ENCODE measurements at places on chromosomes 11 and 22. TPM values are rescaled to one million over a fixed set of nuclear protein-coding genes. Genes with fewer than 3 reads are reported as not detected.

DNA sequence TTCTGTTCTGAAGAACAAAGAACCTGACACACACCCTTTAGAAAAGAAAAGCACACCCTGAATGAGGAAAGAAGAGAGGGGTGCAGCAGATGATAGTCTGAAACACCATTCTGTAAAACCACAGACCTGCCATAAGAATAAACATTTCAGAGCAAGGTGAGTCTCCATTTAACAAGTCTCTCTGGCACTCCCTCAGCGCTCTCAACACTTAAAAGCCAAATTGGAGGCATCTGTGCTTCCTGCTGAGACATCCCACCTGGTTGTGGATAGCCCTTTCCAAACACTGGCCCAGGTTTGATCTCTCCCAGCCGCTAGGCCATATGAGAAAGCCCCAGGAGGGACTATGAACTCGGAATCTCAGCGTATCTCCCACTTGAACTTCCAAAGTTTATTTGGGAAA is 36.3 kb downstream of the ETS1 start:
- DNase-seq: no peak

GRCh38 chr11:35892166-35892565 is 51.7 kb upstream of the LDLRAD3 start:
- DNase-seq: no peak

GRCh38 chr11:126304457-126305075 is 706 bp downstream of the DCPS start:
- DNase-seq: no peak

GRCh38 chr11:57072640-57073039 is 83.9 kb downstream of the OR5AK2 start:
- no peak for DNase-seq

Gene ATG2A
- polyA plus RNA-seq: 19.8 TPM

DNA sequence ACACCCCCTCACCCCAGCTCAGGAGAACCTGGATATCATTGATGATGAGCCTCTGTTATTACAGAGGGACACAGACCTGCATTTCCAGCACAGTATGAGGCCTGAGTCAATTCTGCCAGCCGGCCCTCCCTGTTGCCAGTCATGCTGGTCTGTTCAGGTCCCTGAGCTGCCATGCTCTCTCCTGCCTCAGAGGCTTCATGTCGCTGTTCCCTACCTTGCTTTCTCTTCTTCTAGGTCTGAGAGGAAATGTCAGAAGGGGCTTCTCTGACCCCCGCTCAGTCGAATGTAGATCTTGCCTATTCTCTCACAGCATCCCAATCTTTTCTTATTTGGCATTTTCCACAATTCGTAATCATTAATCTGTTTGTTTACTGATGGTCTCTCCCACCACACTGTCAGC is 21.8 kb upstream of the ABCC8 start:
- peak; percentile 52 for DNase-seq

Gene LRFN4
- 66.9 TPM for polyA plus RNA-seq

- DNase-seq: peak; percentile 62
These were observed 14.0 kb downstream of the RPS6KA4 start for GRCh38 chr11:64372802-64373597.

DNA sequence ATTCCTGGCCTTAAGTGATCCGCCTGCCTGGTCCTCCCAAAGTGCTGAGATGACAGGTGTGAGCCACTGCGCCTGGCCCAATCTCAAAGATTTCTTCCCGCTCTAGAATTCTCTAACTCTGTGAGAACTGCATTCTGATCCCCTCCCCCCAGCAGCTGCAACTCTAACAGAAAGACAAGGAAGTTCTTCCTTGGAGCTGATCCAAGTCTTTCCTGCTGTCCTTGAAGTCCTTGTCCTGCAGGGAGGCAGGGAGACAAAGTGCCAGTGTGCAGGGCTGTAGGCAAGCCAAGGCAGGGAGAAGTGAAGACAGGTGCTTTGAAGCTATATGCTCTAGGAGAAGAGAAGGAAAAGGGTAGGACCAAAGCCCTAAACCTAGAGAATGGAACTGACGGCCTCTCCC is 9.5 kb upstream of the GGA1 start:
- DNase-seq: no peak

DNA sequence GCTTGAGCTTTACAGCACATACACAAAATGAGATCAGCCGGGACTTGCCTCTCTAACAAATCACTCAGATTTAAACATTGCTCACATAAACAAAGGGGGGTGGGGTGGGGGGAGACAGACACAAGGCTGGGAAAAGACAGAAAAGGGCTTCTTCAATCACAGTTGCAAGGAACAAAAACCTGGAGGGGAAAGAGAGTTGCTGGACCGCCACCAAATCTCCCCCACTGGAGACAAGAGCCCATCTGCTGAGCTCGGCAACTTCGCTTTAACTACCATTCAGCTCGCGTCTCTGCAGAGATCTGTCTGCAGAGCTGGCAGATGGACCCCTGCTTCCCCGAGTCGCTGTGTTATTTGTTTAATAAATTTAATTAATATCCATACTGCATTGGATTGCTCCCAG is 165.0 kb downstream of the RCN1 start:
- DNase-seq: no peak

Gene SLC17A6
- 0.06 TPM for polyA plus RNA-seq

Gene OVCH2
- 0.03 TPM for polyA plus RNA-seq

GRCh38 chr22:50529416-50529896 is 356 bp downstream of the TYMP start:
- DNase-seq: peak; percentile 72

DNA sequence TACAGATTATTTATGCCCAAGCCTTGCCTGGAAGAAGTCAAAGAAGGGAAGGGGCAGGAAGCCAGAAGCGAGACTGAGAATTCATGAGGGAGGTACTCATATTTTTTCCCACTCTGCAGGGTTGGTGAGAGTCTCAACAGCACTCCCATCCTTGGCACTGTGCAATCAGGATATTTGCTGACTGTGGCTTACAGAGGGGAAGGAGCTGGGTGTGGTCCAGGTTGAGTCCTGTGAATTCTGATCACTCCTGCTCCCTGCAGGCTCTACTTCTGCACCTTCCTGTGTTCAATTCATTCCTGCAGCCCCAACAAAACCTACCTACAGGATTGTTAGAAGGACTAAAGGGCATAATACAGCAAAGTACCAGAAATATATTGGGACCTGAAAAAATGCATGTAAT is 530.5 kb downstream of the INSC start:
- no peak for DNase-seq

- no peak for DNase-seq
These were observed 492.6 kb downstream of the CNTN5 start for GRCh38 chr11:99513368-99513767.

DNA sequence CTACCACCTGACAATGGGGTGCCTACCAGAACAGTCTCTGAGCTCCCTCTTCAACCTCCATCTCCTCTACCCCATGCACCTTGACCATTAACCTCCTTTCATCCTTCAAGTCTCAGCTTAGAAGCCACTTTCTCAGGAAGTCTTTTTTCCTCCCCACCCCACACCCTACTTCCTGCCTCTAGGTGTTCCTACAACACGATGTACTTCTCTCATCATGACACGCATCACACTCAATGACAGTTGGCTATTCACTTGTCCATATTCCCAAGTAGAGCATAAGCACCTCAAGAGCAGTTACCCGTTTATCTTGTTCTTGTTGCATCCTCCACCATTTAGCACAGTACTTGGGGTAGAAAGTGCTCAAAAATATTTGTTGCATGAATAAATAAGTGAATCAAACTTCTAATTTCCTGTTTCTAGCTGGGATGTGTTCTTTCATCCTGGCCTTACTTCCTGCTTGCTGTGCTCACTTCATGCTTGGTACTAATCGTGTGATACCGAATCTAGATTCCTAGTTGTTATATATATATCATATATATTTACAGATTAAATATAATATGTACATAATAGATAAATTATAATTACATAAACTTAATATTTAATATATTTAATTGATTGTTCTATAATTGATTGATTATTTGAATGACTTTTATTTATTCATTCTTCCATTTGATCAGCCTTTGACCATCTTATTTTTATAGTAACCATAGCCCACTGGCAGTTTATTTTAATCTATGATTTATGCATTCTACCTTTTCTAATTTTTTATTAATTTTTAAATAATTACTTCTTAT is 177.5 kb upstream of the TMEM45B start:
- DNase-seq: no peak

- no peak for DNase-seq
These were observed 22.8 kb downstream of the CASP5 start for GRCh38 chr11:105000167-105000566.

Gene ZDHHC8
- polyA plus RNA-seq: 44.4 TPM

GRCh38 chr11:79227767-79228755 is 212.8 kb downstream of the TENM4 start:
- no peak for DNase-seq

GRCh38 chr22:41732096-41732772 is 32.9 kb downstream of the MEI1 start:
- DNase-seq: no peak

Gene FGF4
- 0.57 TPM for polyA plus RNA-seq

Gene CBLIF
- polyA plus RNA-seq: not detected

DNA sequence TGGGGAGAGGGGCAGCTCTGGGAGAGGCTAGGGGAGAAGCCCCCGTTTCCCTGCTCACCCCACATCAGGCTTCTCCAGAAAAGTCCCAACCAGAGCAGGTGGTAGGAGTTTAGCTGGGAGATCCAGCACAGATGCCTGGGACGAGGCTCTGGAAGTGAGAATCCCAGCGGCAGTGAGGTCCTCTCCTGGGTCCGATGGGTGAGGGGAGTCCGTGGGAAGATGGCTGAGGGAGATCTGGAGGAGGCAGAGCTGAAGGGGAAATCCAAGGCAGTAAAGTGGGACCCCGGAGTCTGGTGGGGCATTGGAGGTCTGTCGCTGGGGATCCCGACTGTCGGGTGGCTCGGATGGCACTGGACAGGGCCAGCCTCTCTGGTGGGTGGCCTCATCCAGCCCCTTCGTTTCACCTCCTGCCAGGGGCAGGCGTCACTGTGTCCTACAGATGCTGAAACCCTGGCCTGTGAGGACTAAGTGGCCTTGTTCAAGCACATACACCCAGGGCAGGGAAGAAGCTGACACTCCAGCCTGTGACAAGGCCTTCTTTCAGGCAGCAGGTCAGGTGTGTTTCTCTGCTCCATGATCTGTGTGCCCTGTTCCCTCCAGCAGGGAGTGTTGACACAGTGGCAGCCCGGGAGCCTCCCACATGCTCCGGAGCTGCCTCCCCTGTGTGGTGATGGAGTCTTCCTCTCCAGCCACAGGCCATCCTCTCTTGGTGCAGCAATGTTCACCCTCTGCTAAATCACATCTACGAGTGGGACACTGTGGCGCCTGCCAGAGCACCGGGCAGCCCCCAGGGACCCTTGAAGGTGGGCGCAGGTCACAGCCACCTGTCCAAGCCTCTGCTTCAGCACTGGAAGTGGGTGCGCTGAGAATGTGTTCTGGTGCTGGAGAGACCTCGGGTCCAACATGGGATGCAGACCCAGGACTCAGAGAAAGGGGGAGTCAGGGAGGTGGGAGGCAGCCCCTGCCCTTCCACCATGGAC is 850.8 kb downstream of the BRD1 start:
- DNase-seq: no peak

GRCh38 chr11:80173371-80174136 is 732.7 kb upstream of the TENM4 start:
- no peak for DNase-seq

Gene CFAP300
- 1.1 TPM for polyA plus RNA-seq

DNA sequence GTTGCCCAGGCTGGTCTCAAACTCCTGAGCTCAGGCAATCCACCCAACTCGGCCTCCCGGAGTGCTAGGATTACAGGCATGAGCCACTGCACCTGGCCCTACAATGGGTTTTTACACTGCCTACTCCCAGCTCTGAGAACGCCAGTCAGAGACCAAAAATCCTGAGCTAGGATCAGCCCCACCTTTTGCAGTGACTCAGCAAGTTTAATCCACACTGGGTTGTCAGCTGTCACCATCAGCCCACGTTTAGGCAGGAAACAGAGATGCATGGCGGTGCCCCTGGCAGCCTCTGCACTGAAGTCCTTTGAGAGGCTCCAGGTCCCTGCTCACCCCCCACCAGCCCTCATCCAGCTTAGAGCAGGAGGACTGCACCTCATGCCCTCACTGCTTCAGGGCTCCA is 117.6 kb downstream of the ARHGAP8 start:
- DNase-seq: no peak

DNA sequence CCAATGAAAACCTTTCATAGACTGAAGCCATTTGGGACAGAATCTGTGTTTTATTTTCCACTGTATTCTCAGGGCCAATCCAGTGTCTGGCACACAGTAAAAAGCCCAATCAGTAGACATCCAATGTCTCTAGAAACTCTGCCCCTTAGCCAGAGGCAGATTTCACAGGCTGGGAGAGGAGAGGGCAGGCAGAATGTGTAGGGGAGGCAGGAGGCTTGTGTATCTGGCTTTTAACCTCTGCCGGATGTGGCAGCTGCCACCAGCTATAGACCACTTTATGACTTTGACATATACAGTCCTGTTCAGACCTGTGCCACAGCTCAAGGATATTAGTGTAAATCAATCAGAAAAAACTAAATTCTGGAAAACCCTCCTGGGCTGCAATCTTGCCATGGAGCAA is 4.4 kb downstream of the EXPH5 start:
- no peak for DNase-seq

GRCh38 chr11:1888347-1888753 is 3.3 kb downstream of the PRR33 start:
- DNase-seq: no peak

GRCh38 chr11:86151174-86152005 is 82.5 kb upstream of the PICALM start:
- DNase-seq: no peak

DNA sequence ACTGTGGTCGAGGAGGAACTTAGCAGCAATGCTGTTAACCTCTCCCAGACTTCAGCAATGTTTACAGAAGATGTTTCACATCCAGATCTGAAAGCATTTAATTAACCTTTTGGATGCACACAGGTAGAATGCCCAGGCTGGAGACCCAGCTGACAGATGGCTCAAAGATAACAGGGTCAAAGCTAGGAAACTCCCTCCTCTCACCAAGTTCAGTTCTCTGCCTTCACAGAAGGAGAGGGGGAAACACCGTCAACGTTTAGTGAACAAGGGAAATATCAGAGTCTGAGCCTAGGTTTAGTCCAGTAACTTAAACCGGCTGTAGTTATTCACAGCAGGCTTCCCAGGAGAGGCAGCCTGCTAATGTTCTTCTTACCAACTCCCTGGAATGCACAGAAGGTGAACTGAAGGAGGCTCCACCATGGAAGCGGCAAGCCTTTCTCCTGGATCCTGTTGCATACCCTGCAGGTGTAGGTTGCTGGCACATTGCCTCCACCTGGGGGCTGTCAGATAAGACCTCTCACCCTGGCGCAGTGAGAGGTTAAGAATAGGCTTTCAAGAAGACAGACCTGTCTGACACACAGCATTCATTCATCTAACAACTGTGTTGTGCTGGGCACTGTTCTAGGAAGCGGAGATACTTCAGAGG is 23.5 kb upstream of the ANKK1 start:
- DNase-seq: no peak

Gene NPTXR
- 3.7 TPM for polyA plus RNA-seq

Gene FAM181B
- polyA plus RNA-seq: 0.21 TPM
